Prostate gland (tissue), 2 donors: ENCODE measurements at places on chromosomes 6 and 20. TPM values are rescaled to one million over a fixed set of nuclear protein-coding genes. Genes with fewer than 3 reads are reported as not detected.
A peak's percentile ranks its signal among the peaks of the same experiment; 100 is the strongest.

DNA sequence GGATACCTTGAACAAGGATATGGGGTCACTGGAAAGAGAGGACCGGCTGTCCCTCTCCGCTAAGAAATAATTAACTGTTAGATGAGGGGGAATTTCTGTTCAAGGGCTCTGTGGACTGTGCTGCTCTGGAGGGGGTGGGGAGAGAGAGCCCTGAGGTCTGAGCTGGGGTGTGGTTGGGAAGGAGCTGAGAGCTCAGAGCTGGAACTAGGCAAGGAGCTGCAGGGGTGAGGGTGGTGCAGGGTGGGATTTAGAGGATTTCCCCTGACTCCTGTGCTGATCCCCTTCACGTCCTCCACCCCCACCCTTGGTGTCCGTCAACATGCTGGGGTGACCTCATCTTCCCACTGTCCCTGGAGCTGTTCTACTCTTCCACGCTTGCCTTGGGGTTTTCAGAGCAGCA, 52.5 kb downstream of the HLA-A start:
- no peaks in the 10 kb centered on the region for H3K4me1 ChIP-seq
- no peak overlapping the region for H3K27ac ChIP-seq
- no peak for DNase-seq
- no peak overlapping the region for H3K4me3 ChIP-seq

DNA sequence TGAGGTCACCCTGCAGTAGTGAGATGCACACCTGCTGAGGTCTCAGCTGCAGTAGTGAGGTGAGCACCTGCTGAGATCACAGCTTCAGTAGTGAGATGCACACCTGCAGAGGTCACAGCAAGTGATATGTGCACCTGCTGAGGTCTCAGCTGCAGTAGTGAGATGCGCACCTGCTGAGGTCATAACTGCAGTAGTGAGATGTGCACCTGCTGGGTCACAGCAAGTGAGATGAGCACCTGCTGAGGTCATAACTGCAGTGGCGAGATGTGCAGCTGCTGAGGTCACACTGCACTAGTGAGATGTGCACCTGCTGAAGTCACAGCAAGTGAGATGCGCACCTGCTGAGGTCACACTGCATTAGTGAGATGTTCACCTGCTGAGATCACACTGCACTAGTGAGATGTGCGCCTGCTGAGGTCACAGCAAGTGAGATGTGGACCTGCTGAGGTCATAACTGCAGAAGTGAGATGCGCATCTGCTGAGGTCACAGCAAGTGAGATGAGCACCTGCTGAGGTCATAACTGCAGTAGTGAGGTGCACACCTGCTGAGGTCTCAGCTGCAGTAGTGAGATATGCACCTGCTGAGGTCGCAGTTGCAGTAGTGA, 20.8 kb downstream of the ZDHHC14 start:
- H3K27me3 ChIP-seq: no peaks in the 10 kb centered on the region
- no peaks in the 10 kb centered on the region for H3K4me1 ChIP-seq
- no peak overlapping the region for H3K4me3 ChIP-seq
- H3K27ac ChIP-seq: no peak overlapping the region
- no peak for DNase-seq

DNA sequence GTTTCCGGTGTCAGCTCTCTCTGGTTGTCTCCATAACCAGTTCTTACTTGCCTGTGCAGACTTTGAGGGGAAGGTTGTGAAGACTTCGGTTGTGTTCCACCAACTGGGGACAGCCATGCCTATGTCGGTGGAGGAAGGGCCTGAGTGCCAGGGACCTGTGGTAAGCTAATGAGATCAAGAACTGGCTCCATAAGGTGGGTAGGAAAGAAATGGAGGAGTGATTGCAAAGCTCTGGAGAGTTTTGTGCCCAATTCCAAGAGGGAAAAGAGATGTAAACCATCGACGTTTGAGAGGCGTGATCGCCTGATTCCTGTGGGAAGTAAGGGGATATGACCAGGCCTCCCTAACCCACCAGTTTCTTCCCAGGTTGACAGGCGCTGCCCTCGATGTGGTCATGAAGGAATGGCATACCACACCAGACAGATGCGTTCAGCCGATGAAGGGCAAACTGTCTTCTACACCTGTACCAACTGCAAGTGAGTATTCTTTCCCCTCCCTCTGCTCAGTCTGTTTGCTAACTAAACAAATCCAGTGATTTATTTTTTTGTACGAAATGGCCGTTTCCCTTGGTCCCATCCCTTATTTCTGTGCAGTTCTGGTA, 893 bp downstream of the POLR1H start:
- H3K4me1 ChIP-seq: peaks cover 6% of the 10 kb centered on the region
- H3K36me3 ChIP-seq: no peaks in the 10 kb centered on the region
- peak; percentile 12 for DNase-seq

GRCh38 chr6:37862992-37863391, 43.5 kb downstream of the ZFAND3 start:
- no peaks in the 10 kb centered on the region for H3K27me3 ChIP-seq
- DNase-seq: no peak
- no peaks in the 10 kb centered on the region for H3K4me1 ChIP-seq
- no peak overlapping the region for H3K4me3 ChIP-seq
- H3K36me3 ChIP-seq: no peaks in the 10 kb centered on the region

DNA sequence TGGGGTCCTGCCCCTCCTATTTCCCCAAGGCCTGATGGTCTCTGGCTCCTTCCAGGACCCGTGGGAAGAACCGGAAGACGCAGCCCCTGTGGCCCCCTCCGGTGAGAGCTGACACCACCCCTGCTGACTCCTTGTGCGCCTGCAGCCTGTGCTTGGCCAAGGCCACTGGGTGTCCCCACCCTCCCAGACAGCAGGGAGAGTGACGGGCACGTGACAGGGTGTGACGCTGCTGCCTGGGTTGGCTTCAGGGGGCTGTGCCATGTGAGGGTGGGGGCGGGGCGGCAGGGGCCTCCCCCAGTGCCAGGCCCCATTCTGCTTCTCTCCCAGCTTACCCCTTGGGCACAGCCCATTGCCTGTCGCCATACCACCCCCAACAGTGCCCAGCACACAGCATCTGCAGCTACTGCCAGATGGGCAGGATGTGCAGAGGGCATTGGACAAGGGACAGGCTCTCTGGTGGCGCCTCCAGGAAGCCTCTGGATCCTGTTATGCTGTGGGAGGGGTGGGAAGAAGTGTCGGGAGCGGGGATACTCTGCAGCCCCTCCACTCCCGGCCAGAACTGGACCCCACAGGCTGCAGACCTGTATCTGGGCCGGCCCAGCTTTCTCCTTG, 2.9 kb downstream of the BIRC7 start:
- peaks cover 2% of the 10 kb centered on the region for H3K27me3 ChIP-seq
- no peaks in the 10 kb centered on the region for H3K4me1 ChIP-seq
- H3K27ac ChIP-seq: no peak overlapping the region
- H3K4me3 ChIP-seq: no peak overlapping the region
- DNase-seq: no peak
- no peaks in the 10 kb centered on the region for H3K36me3 ChIP-seq

- no peaks in the 10 kb centered on the region for H3K4me1 ChIP-seq
- H3K36me3 ChIP-seq: no peaks in the 10 kb centered on the region
- no peaks in the 10 kb centered on the region for H3K27me3 ChIP-seq
- H3K27ac ChIP-seq: no peak overlapping the region
- H3K4me3 ChIP-seq: no peak overlapping the region
- DNase-seq: no peak
These were observed 4.0 kb upstream of the FRK start for GRCh38 chr6:116064666-116065065.

Gene RNF144B
- 50.8 TPM for total RNA-seq

Gene MICA
- total RNA-seq: 22.8 TPM

Gene ADAM33
- 18.2 TPM for total RNA-seq

Gene PAK5
- 1.9 TPM for total RNA-seq
